SHP77 treated with DMSO at 0.1 percent for 48 hours (cell line): ENCODE measurements at places on chromosomes 3 and 15.

DNA sequence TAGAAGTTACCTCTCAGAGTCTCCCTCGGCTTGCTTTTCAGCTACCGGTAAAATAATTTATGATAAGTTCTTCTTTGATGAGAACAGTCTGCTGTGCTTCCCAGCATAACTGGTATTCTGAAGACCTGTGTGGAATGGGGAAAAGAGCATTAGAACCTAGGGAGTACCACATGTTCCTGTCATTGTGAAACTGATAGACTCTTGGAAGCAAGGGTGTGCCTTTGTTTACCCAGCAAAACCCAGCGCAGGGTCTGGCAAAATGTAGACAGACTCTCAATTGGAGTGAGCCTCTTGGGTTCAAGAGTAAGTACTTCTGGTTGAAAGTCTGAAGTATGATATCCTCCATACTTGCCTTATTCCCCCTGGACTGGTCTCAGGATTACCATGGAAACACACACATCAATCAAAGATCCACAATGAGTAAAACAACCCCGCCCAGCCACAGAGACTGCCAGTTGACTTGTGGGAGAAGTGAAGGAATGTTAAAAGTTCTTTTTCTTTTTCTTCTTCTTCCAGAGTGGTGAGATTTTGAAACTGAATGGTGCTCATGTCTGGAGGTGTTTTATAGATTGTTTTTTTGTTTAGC is 652.4 kb upstream of the NAALADL2 start:
- no peak for DNase-seq

DNA sequence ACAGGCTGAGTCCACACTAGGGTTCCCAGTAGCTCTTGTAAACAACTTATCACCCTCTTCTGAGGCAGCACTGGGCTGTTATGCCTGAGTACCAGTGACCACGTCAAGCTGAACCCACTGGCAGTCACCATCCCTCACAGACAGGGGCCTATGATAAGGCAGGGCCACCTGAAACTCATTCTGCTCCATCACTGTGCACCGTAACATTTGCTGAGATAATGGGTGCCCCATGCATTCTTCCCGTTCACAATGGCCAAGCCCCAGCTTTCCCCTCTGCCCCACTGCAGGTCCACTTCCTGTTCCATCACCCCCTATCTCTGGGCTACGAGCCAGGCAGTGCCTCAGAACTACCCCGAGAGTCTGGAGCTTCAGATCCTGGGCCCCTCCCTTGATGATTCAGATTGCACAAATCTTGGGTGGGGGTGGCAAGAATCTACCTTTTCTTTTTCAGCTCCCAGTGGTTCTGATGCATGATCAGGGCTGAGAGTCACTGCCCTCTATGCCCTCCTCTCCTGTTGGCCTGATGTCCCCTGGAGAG is 158.0 kb downstream of the RAB11A start:
- DNase-seq, result no peak

DNA sequence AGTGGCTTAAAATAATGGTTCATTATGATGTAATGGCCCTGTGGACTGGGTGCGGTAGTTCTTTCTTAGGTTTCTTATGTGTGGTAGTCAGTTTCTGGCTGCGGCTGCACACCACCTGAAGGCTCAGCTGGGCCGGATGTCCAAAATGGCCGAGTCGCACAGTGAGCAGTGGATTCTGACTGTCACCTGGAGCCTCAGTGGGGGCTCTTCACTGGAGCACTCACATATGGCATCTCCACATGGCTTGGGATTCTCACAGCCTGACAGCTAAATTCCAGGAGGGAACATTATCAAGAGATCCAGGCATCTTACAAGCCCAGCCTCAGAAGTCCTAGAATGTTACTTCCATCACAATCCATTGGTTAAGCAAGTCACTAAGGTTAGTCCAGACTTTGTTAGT is 26.8 kb upstream of the ALDH1L1 start:
- no peak for DNase-seq

DNA sequence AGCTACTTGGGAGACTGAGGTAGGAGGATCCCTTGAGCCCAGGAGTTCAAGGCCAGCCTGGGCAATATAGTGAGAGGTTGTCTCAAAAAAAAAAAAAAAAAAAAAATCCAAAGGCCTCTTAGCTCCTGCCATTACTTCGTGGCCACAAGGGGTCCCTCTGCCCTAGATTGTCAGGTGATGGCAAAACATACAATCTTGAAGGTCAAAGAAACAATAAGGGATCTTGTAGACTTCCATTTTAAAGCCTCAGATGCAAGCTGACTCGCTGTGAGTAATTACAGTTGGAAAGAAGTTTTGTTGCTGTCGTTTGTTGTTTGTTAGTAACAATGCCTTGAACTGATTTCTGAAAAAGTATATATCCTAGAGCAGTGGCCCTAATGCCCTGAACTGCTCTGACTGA is 55.9 kb upstream of the PLCL2 start:
- DNase-seq, result no peak

DNA sequence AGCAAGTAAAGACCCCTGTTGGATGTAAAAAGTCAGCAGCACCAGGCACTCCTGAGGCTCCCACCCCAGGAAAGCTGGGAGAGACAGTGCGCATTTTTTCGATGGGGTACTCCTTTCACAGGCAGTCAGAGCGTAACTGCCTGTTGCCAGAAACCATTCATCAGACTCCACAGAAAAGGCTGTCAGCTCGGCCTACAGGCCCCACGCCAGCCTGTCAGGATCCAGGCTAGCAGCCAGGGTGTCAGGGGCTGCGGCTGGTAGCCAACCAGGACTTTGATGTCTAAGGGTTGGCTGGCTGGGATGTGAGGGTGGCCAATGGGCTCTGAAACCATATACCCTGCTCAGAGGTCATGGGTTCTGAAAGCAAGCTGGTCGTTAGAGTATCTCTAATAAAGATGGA is 164.5 kb downstream of the WNT5A start:
- peak; percentile 6 for DNase-seq

GRCh38 chr15:70189826-70190695 is 92.3 kb upstream of the TLE3 start:
- no peak for DNase-seq

GRCh38 chr15:47206358-47206978 is 510.8 kb upstream of the SEMA6D start:
- DNase-seq, result no peak

- DNase-seq, result no peak
Measured at GRCh38 chr3:108106031-108106430, 15.2 kb upstream of the CD47 start.

- no peak for DNase-seq
Measured at GRCh38 chr3:54262946-54263345, 140.6 kb downstream of the CACNA2D3 start.

GRCh38 chr3:14431452-14431916 is 29.1 kb downstream of the SLC6A6 start:
- no peak for DNase-seq

DNA sequence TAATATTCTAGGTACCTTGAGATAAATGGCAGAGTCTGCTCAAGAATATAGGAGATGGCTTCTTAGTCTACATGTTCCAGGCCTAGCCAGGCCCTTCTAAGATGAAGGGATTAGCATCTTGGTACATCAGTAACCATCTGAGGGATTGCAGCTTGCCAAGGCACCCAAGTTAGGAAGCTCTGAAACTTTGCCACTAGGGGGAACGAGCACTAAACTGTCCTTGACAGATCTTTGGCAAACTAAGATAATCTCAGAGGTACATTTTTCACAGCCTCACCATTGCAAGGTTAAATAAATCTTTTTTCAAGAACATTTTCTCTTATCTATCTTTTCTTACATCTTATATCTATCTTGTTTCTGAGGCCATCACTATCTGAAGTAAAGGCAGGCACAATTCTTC is 351.2 kb downstream of the RAP2B start:
- DNase-seq, result no peak

- DNase-seq, result no peak
Measured at GRCh38 chr3:180278583-180279188, 241.9 kb upstream of the PEX5L start.

DNA sequence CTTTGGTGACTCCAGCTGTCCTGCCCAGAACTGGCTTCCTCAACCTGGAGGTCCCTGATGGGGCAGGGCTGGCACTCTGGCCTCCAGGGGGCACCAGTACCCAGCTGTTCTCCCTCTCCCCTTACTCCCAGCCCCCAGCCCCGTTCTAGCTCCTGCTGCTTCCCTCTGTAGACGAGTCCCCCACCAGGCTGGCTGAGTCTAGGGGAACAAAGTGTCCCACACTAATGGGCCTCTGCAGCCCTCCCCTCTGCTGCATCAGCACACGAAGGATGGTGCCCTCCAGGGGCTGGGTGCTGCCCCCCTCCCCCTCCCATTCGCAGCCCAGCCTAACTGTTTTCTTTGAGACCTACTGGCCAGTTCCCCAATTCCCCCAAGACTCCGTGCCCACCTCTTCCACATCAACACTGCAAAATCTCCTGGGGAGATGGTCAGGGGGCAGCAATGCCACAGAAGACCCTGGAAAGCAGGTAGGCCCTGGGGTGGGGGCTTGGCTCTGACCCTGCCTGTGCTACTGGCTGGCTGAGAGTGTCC is 4.2 kb downstream of the RHCG start:
- DNase-seq, result no peak

GRCh38 chr3:182710557-182711157 is 82.6 kb upstream of the ATP11B start:
- DNase-seq, result peak; percentile 18

- no peak for DNase-seq
Measured at GRCh38 chr3:159807137-159808040, 181.2 kb upstream of the IL12A start.

GRCh38 chr15:64089543-64090280 is 3.9 kb downstream of the CIAO2A start:
- no peak for DNase-seq

GRCh38 chr3:126291537-126291936 is 65.7 kb downstream of the KLF15 start:
- DNase-seq, result no peak

GRCh38 chr15:41160639-41161315 is 44.7 kb upstream of the INO80 start:
- DNase-seq, result no peak

DNA sequence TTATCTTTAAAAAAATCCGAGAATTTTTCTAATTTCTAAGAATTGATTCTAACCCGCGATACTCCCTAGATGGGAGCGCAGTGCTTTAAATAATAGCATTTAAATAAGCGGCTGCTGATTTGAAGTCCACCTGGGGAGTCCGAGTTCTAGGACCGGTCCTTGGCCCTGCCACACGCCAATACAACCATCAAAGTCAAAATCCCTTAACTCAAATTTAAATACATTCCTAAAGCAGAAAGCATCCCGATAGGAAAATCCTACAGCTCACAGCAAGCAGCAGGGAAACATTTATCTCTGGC is 508 bp upstream of the ECT2 start:
- DNase-seq, result no peak

DNA sequence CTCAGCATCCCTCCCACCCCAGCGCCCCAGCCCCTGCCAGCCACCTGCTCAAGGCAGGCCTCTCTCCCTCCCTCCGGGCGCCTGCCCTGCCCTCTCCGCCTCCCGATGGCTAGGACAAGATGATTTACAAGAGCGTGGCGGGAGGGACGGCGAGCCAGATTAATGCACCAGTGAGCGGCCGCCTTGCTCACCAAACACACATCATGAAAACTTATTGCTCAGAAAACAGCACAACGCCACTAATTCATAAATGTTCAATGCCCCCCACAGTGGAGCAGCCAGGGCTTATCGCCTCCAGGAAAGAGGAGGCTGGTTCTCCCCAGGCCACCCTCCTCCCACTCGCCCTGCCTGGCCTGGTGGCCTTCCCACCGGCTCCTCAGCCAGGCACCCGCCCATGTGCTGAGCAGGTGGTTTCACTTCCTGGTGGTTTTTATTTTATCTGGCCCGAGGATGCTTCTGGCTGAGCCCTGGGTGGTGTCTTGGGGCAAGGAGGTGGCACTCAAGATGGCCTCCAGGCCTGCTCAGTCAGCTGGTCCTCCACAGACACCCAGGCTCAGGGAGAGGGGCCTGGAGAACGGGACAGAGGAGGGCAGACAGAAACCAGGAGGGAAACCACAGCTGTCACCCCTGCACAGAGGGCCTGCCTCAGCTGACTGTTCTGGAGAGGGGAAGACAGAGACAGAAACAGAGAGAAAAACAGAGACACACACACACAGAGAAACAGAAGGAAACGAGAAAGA is 284.9 kb downstream of the UACA start:
- DNase-seq, result no peak

DNA sequence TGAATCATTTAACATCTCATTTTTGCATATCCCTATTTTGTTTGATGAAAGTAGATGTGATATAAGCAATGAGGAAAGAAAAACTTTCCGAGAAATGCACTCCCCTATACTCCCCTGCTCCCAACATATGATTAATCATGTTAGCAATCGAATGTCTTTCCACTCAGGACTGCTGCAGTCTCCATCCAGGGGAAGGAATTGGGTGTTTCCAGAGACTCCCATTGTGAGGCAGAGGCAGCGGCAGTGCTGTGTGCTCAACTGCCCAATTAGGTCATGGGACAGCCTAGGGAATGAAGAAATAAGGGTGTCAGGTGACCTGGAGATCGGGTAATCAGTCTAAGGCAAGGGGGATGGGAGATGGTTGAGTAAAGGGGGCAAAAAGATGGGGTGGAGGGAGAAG is 268.6 kb upstream of the MEIS2 start:
- no peak for DNase-seq

DNA sequence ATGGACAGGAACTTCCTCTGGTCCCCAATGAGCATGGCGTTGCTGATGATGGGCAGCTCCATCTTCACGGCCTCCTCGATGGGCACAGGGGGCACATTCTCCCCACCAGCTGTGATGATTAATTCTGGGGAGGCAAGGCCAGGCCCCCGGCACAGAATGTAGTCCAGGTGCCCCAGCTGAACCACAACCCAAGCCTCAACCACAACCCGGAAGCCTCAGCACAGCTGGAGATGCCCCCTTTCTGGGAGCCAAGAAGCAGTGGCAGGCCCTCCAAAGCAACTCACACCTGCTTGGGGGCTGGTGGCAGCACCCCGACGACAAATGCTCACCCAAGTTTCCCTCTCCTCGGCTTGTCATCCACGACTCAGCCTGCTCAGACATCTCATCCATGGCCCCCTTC is 25.2 kb downstream of the IDH3A start:
- DNase-seq, result no peak

- no peak for DNase-seq
Measured at GRCh38 chr3:39791603-39792002, 17.8 kb upstream of the MYRIP start.

GRCh38 chr15:78661001-78661400 is 20.0 kb upstream of the CHRNB4 start:
- no peak for DNase-seq

GRCh38 chr3:72336821-72337479 is 511.3 kb downstream of the SHQ1 start:
- DNase-seq, result peak; percentile 46

- DNase-seq, result no peak
Measured at GRCh38 chr15:72787526-72787925, 4.0 kb upstream of the ADPGK start.
